NCI-H2227 treated with DMSO at 0.1 percent for 48 hours (cell line): ENCODE measurements at places on chromosomes 3 and 15.

DNA sequence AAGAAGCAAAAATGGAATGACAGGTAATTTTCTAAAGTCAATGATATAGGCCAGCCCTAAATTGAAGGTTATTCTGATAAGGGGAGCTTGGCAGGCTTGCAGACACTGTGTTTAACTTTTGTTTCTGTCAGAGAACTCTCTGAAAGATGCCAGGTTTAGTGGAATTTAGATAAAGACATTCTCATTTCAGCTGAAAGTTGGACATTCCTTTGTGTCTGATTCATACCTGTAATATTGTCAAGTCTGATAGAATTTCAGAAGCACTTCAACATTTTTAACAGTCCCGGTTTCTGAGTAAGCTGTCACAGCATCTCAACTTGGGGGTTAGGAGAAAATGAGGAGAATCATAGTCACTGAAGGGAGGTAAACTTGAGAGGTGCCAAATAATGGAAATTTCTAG is 84.0 kb downstream of the DIPK2A start:
- no peak for DNase-seq

DNA sequence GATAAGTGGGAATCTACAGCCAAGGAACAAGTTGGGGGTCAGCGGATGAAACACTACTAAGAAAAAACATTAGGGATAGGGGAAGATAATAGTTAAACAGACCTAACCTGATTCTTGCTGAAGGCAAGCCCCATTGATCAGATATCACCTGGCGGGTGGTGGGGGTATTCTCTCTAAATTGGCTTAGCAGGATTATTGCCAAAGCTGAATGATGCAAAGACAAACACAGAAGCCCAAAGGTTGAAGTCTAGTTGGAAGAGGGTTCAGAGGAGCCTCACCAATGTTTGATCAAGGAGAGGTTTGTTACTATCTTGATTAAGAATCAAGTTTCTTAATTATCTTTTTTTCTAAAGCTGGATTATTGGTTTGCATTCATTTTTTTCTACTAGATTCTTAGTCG is 371.9 kb upstream of the CNTN4 start:
- DNase-seq = no peak

GRCh38 chr3:115713284-115713683 is 90.0 kb downstream of the GAP43 start:
- DNase-seq = peak; percentile 87

DNA sequence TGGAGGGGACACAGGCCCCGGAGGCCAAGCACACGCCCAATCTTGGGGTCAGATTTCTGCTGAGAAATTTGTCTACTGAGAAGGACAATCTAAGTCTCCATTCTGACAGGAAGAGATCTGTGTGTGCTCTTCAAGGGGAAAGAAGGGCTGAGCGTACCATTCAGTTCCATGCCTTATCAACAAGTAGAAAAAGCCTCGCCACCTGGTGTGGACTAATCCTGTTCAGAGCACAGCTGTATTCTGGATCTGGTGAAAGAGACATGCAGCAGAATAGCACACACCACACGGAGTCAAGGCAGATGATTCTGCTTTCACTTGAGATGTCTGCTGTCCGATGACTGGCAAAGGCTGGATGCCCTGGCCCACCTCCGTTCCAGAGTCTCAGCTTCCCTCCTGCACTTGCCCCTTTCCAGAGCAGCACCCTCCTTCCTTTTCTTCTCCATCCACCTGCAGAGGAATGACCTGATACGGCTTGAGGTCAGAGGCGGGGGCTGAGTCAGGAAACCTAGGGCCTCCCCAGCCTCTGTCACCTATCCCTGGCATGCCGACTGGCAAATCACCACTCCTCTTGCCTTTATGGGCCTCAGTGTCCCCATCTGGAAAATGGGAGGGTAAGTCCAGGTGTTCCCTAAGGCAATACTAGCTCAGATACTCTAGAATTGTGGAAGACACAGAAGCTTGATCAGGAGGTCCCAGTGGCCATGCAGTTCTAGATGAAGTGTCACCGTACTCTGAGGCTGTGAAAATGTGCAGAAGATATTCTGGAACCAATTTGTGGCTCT is 36.9 kb upstream of the CTSH start:
- no peak for DNase-seq

GRCh38 chr3:151477591-151478334 is 16.9 kb upstream of the IGSF10 start:
- DNase-seq = no peak

DNA sequence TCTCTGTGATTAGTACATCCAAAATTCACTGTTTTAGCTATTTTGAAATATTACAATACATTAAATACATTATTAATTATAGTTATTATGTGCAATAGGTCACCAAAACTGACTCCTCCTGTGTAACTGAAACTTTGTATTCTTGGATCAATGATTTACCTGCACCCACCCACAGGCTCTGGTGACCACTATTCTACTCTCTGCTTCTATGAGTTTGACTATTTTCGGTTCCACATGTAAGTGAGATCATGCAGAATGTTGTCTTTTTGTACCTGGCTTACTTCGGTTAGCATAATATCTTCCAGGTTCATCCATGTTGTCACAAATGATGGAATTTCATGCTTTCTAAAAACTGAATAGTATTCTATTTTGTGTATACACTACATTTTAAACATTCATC is 43.8 kb downstream of the SLC2A2 start:
- DNase-seq = no peak

GRCh38 chr3:163056874-163057497 is 1560.4 kb downstream of the OTOL1 start:
- no peak for DNase-seq

- DNase-seq = no peak
Measured at GRCh38 chr3:31551646-31552045, 18.9 kb downstream of the STT3B start.

GRCh38 chr15:69508659-69509058 is 56.0 kb downstream of the RPLP1 start:
- DNase-seq = no peak

DNA sequence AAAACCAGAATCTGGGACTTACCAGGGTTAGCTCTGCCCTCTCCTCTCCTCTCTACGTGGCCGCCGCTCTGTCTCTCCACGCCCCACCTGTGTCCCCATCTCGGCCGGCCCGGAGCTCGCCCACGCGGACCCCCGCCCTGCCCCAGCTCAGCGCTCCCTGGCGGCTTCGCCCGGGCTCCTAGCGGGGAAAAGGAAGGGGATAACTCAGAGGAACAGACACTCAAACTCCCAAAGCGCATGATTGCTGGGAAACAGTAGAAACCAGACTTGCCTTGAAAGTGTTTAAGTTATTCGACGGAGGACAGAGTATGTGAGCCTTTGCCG is 5.4 kb downstream of the ISL2 start:
- DNase-seq = no peak
